SK-N-SH (cell line): ENCODE measurements at places on chromosomes 3 and 15.

- no peak for DNase-seq
These were observed 308.4 kb upstream of the ROBO2 start for GRCh38 chr3:76731471-76731870.

DNA sequence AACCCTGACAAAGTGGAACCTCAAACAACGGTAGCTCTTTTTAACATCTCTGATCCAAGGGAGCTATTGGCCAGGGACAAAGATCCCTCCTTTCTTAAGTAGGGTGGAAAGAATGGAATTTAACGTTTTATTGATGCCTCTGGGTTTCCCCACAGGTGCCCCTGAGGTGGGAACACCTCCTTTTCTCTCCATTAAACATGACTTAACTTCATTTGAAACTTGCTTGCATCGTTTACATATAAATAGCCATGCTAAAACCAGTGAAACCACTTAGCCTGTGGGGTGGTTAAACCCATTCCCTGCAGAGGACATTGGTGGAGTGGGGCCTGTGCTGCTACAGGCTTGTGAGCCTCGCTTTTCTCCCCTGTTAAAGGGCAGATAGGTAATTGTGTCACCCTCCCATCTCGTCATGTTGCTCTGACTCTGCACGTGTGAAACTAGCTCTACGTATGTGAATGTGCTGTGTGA, 9.7 kb downstream of the CGNL1 start:
- DNase-seq: no peak

DNA sequence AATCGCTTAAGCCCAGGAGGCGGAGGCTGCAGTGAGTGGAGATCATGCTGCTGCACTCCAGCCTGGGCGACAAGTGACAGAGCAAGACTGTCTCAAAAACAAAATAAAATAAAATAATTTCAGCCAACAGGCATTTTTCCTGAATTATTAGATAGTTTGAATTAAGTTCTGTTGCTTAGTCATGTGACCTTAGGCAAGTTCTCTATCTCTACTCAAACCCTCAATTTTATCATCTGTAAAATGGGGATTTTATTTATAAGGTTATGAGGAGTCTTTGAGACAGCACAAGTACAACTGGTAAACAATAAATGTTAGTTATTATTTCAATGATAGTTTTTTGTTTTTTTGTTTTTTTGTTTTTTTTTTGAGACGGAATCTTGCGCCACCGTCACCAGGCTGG, 13.0 kb downstream of the SQOR start:
- DNase-seq: no peak

GRCh38 chr15:39443659-39444219, 137.1 kb upstream of the THBS1 start:
- DNase-seq: no peak

DNA sequence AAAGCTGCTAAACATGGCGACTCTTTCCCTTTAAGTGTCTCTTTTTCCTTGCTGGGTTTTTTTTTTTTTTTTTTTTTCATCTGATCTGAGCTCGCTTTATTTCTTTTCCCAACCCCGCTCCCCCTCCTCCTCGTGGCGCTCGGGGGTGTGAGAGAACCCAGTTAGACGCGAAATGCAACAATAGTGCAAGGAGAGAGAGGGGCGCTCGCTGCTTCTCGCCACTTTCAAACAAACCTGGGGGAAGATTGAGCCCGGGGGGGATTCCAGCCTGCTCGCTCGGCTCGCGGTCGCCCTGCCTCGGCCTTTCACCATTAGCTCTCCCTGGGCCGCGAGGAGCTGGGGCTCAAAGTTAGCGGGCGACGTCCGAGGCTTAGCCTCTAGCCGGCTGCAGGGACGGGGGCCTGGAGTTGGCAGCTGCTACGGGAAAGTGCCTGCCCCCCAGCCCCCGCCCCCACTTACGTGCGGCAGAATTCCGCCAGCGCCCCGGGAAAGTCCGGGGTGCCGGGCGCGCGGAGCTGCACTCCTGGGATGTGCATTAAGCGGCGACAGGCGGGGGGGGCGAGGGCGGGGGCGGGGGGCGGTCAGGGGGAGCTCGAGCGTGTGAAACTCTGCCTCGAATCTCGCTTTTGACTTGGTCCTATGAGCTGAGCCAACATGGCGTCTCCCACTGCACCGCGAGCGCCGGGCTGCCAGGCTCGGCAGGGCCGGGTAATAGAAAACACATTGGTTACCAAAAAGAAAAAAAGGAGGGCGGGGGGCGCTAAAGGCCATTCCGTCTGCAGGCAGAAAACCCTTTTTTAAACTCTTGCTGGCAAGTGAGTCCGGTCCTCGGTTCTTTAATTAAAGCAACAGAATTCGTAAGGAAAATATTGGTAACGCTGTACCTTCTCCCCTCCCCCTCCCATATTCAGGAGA, 10.4 kb downstream of the NR2F2 start:
- DNase-seq: peak; percentile 83

DNA sequence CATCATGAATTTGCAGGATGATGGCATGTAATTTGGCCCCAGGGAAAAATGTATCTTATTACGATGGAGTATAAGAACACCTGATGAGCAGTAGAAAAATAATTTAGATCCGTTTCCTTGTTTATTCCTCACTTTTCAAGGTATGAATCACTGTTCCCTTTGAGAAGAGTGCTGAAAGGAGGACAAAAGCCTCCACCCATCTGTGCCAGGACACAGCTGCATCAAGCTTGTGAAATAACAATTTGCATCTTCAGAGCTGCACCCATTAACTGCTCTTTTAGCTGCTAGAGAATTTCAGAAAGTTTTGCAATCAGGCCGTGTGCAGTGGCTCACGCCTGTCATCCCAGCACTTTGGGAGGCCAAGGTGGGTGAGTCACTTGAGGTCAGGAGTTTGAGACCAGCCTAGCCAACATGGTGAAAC, 9.6 kb downstream of the CLDND1 start:
- no peak for DNase-seq

DNA sequence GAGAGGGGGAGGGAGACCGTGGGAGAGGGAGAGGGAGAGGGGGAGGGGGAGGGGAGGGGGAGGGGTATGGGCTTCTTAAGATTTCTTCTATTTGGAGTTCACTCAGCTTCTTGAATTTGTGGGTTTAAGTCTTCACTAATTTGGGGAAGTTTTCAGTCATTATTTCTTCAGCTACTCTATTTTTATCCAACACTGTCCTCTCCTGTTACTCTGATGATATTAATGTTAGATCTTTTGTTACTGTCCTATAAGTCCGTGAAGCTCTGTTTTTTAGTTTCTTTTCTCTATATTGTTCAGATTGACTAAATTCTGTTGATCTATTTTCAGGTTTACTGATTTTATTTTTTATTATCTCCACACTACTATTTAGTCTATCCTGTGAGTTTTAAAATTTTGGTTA, 351.5 kb upstream of the TPM1 start:
- no peak for DNase-seq

DNA sequence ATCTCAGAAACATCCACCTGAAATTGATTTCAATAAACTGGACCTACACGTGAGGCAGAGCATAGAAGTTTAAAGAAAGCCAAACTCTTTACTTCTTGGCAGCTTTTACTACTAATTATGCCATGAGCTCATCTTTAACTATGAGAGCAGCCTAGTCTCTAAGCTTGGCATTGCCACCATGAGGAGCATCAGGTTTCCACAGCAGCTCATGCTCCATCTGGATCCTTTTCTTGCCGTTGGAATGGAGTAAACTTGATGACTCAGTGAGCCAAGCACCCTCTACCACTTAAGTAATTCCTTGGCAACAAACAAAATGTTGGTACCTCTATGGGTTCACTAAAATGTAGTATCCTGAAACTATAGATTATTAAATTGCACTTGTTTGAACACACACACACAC, 583.2 kb downstream of the EPHA3 start:
- no peak for DNase-seq

GRCh38 chr3:185164428-185165217, 11.8 kb upstream of the C3orf70 start:
- no peak for DNase-seq

- no peak for DNase-seq
These were observed 119.3 kb upstream of the CCNL1 start for GRCh38 chr3:157279237-157279636.

DNA sequence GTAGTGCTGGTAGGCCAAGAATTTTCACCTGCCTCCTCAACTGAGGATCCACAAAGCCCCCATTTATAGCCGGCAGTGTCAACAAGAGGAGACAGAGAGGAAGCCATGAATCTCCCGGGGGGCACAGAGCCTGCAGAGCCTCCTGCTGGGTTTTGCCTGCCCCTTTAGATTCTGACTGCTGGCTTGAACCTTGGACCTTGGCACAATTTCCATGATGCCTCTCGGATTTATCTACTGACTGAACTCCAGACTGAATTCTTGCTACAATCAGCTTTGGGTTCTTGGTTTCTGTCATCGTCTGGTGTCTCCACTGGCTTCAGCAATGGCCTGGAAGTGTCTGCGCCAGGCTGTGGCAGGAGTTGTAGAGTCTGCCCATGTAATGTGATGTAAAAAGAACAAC, 80.7 kb downstream of the GPR156 start:
- no peak for DNase-seq

GRCh38 chr3:138440596-138440995, 6.2 kb downstream of the ESYT3 start:
- peak; percentile 7 for DNase-seq

- DNase-seq: no peak
These were observed 15.5 kb downstream of the BMF start for GRCh38 chr15:40092979-40093869.

DNA sequence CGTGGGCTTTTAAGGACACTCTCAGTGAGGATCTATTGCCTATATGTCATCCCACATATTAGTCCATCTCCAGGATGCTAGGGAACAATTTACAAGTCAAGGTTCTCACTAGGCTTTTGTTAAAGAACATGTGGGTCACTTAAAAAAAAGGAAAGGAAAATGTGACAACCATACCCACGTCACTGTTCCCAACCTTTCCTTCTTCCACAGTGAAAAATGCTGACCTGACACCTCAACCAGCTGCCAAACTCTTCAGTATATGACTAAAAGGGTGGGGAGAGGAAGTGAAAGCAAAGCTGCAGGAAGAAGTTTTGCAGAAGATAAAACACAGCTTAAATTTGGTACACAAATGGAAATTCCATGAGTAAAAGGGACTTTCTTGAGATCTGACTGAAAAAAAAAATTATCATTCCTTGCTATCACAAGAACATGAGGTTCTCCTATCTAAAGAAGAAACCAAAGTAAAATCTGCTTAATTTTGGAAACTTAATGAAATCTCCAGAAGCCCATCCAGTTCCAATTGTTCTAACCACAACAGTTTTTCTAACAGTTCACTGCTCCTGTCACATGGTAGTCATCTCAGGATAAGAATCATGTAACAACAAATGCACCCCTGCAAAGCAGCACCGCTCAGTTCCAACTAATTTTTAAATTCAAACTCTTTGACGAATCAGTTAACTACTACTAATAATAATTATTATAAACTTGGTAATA, 117.0 kb upstream of the TSPAN3 start:
- no peak for DNase-seq

DNA sequence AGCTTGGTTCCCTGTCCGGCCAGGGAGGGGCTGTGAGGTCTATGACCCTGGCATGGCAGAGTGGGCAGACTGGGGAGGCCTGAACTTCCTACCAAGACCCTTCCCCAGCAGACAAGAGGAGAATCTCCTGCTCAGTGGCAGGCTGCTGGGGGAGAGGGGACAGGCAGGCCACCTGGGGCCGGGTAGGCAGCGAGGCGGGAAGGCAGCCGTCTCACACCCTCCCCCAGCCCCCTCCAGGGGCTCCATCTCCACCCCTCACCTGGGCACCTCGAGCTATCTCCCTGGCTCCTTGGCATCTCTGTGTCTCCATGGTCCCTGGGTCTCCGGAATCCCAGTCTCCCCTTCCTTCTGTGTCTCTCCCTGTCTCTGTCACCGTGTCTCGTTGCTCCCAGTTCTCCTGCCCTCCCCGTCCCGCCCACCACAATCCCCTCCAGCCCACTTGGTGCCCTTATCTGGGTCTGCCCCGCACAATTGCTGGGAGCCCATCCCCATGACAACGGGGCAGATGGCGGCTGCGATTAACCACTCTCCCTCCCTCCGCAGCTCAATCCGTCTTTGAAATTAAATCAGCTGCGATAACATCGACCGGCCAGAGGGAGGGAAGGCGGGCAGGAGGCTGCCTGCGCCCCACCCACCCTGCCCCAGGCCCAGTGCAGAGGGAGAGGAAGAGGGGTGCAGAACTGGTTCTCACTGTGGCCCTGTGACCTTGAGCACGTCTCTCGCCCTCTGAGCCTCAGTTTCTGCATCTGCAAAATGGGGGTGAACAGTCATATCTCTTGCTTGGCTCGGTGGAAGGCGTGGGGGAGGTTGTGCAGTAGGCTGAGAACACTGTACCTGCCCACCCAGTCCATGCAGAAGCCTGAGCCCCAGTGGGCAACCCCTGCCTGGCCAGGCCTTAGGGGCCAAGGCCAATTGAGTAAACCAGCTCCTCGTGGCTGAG, 9.6 kb downstream of the DNAJB8 start:
- peak; percentile 96 for DNase-seq

- no peak for DNase-seq
These were observed 67.5 kb downstream of the SEMA6D start for GRCh38 chr15:47784820-47785219.

DNA sequence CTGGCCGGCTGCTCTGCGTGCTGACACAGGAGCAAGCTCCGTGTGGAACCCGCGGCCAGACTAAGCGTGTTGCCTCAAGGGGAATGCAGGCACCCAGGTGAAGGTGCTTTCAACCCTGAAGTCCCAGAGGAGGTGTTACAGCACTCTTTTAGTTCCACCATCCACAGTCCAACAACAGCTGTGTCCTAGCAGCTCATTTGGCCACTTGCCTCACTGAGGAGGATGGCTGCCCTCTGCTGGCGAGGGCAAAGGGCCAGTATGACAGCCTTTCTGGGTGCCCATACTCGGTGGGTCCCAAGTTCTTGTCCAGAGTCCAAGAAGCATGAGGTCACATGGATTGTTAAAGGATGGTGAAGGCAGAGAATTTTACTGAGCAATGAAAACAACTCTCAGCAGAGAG, 87.8 kb downstream of the C3orf85 start:
- no peak for DNase-seq

- DNase-seq: no peak
These were observed 37.9 kb upstream of the DLG1 start for GRCh38 chr3:197336348-197336747.

GRCh38 chr3:3085782-3086181, 24.4 kb downstream of the IL5RA start:
- DNase-seq: no peak

- peak; percentile 26 for DNase-seq
These were observed 99.0 kb downstream of the MITF start for GRCh38 chr3:69838217-69838616.

DNA sequence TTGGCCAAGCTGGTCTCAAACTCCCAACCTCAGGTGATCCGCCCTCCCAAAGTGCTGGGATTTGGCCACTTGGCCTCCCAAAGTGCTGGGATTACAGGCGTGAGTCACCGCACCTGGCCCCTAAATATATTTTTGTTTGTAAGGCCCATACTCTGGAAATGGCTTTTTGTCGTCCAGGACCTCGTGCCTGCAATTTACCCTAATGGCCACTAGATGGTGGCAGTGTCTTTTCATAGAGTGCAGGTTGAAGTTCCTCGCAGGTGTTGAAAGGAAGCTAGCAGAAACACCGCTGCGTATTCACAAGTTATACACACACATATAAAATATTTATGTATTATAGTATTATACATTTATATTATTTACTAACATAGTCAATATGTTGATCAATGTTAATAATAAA, 97.2 kb downstream of the LRTM1 start:
- DNase-seq: peak; percentile 36
